ENCODE measurements at places on chromosomes 1 and 21.

DNA sequence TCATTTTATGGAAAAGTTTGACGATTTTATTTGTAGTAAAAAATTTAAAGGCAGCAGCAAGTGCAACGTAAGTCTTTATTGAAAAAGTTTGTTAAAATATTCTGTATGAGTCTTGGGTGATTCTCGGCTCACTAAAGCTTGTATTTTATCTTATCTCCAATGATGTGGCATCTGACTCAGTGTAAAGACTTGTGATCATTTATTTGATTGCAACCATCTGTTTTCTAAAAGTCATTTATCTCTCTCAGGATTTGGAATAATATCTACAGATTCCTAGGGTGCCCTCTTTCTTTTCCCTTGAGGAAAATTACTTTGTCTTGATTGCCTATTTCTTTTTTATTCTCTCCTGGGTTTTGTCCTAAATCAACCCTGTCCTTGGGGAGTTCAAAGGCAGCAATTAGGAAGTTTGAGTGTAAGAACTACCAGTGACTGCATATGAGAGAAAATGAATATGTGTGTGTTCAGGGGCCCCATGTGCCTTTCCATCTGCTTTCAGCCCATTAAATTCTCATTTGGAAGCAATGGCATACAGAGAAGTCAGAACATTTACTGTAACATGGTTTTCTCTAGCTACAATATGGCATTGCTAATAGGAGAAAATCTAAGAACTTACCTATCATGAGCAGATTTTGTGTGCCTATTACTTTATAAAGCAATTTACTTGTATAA lies 575.0 kb upstream of the CHRM3 start:
- no peak for DNase-seq

DNA sequence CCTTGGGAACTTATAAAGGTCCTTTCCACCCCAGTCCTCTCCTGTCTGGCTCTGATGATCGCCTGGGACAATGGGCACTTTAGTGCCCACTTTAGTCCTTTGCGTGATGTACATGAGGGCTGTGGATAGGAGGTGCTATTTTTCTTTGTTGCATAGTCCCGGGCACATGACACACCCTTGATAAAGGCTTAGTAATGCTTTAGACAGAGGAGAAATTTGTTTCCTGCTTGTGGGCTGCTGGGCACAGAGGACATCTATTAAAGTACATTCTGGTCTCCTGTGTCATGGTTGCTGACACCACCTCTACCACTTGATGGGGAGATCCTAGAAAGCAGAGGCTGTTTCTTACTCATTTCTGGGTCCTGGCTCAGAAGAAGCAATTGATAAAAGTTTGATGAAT lies 5.4 kb upstream of the KNCN start:
- DNase-seq: no peak

- no peak for DNase-seq
Observed at GRCh38 chr1:1073743-1074587, at the start of gene RNF223. TSS of gene RNF223 (minus strand) at chr1:1074306. CDS start at chr1:1072566, 1,740 bp downstream.

DNA sequence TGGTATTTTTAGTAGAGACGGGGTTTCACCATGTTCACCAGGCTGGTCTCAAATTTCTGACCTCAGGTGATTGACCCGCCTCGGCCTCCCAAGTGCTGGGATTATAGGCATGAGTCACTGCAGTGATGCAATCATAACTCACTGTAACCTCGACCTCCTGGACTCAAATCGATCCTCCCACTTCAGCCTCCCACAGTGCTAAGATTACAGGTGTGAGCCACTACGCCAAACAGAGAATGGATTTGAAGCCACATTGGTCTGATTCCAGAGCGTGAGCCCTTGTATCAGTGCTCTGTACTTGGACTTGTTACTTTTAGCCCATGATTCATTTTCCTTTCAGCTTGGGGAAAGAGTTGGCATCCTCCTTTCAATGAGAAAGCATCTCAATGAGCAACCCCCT lies 14.9 kb upstream of the ZNF683 start:
- DNase-seq: no peak

- DNase-seq: no peak
Observed at GRCh38 chr1:44271646-44272045, 58.4 kb downstream of the DMAP1 start.

DNA sequence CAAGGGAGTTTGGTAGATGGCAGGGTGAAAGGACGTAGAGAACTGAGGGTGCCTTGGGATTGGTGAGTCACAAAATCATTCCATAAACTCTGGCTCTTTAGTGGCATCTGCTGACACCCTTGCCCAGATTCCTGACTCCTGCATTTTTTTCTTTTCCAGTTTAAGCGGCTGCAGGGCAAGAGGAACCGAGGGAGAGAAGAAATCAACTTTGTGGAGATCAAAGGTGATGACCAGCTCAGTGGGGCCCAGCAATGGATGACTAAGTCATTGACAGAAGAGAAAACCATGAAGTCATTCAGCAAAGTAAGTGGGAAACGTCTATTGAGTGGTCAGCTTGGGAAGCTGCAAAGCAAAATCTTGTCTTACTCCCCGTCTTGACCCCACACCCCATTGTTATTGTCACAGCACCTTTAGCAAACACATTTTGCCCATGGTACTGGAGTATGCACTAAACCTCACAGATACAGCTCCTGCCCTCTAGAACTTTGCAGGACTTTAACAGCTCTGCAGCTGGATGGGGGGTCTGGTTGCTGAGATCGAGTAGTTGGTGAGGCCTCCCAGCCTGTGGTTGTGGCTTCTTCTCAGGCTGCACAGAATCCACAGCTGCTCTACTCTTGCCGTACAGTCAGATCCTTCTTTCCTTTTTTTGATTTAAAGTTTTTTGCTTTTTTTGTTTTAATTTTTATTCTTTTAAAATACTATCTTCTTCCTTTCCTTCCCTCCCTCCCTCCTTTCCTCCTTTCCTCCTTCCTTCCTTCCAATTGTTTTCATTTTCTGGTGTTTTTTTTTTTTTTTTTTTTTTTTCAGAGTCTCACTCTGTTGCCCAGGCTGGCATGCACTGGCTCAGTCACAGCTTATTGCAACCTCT lies 21.9 kb downstream of the SH2D2A start:
- DNase-seq: no peak

DNA sequence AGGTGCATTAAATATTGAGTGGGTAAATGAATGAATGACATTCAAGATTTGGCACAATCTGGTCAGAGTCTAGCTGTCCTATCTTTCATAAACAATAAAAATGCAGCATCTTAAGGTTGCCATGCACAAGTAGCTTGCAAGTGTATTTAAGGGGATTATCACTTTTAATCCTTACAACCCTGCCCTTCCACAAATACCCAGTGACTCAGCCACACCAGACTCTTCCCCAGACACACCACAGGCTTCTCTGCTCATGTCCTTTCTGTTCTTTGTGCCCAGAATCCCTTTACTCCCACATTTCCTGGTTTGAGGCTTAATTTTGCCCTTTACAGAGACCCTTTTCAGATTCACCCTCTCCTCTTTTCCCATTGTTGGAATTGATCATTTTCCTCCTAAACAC lies 59.8 kb downstream of the KIRREL1 start:
- DNase-seq: no peak

DNA sequence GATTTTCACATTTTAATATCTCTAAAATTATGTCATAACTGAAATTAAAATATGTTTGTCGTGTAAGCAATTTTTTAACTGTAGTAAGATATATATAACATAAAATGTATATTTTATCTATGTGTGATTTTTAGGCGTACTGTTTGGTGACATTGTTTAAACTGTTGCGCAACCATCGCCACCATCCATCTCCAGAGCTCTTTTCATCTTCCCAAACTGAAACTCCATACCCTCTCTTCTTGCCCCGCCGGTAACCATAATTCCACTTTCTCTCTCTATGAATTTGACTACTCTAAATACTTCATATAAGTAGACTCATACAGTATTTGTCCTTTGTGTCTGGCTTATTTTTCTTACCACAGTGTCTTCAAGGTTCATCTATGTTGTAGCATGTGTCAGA lies 66.4 kb downstream of the DDX20 start:
- no peak for DNase-seq

- DNase-seq: no peak
Observed at GRCh38 chr1:4595341-4596225, 58.8 kb upstream of the AJAP1 start.

DNA sequence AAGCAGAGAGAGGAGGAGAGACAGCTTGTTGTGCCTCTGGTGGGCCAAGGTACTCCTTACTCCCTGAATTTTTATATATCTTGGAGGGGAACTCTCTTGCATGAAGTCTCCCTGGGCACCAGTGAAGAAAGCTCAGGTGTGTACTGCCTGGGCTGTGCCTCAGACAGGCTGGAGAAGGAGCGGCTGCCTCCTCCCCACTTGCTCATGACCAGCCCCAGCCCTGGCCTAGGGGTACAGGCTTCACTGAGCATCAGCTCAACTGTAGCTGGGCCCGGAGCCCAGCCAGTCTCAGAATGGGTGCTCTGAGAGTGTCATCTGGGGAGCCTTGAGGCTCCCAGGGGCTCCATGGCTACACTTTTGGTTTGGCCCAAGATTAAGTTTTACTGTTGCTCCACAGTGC lies 44.8 kb upstream of the TENT5C start:
- DNase-seq: no peak

DNA sequence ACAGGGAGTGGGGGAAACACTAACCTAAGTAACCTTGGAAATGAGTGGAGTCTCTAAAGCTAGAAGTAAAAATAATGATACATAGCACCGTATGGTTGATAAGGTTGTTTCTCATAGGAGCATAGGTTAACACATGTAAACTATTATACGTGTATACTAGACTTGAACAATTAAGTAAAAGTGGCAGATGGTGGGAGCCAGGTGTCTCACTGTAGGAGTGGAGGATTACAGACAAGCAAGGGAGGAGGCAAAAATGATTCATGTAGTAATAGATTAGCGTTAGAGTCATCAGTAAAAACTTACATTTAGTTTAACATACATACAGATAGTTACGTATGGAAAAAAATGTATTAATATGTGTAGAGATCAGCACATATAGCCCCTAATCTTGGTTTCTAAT lies 138.4 kb upstream of the DSCAM start:
- DNase-seq: no peak

DNA sequence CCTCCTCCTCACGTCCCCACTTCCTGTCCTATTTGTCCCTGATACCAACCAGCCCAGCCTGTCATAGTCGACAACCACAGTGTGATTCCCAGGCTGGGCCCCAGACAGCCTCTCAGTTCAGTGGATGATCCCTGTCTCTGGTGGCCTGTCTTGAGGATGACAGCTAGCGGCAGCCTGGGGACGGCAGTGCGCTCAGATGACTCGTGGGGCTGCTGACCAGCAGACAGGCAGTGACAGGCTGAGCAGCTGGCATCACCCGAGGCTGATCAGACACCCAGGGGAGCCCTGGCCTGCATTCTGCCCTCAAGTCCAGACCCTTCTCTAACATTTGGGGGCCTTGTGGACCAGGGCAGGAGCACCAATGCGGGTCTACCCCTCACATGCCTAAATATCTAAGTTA lies 21.0 kb downstream of the NKAIN1 start:
- DNase-seq: no peak

DNA sequence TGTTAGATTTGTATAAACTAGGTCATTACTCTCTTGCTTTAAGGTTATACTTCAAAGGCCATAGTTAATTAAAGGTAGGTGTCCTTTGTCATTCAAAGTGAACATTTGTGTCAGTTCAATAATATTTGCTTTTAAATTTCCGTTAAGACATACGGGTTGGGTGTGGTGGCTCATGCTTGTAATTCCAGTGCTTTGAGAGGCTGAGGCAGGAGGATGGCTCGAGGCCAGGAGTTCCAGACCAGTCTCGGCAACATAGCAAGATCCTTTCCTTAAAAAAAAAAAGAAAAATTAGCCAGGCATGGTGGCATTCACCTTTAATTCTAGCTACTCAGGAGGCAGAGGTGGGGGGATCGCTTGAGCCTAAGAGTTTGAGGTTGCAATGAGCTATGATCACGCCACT lies 80.4 kb downstream of the KIF26B start:
- DNase-seq: no peak

GRCh38 chr1:229839800-229840199 lies 213.8 kb downstream of the URB2 start:
- no peak for DNase-seq

GRCh38 chr1:24909388-24909898 lies 20.6 kb downstream of the RUNX3 start:
- DNase-seq: peak; percentile 73

- no peak for DNase-seq
Observed at GRCh38 chr1:179083533-179083932, 1.7 kb downstream of the TOR3A start.

GRCh38 chr1:174243451-174244000 lies 84.2 kb downstream of the RABGAP1L start:
- no peak for DNase-seq

GRCh38 chr1:180722586-180722985 lies 90.8 kb downstream of the XPR1 start:
- no peak for DNase-seq

- no peak for DNase-seq
Observed at GRCh38 chr1:214327514-214327913, 46.6 kb downstream of the SMYD2 start.

DNA sequence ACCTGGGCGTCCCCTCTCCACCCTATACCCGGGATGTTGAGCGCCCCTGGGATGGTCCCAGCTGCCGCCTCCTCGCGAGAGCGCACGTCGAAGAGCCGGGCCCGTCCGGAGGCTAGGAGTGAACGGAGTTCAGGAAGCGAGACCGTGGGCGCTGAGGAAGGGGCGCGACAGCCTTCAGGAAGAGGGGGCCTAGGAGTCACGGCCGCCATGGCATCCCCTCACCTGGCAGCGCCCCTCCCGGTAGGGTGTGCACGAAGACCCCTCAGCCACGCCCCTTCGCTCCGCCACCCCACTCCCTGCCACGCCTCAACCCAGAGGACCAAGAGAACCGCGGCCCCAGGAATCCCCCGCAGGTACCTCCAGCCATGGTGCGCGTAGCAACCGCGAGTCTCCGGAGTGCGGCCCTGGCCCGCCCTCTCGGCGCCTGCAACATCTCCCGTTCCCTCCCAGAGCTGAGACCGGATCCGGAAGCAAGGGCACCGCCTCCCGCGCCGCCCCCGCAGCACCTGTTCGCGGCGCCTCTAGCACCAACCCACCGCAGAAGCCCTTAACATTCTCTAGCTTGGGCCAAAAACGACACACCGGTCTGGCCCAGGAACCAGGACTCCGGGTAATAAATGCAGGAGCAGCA lies at the start of gene TSTD1:
Gene TSTD1, minus strand, starts transcription at position 442 of the 631 bp plus-strand sequence. Its CDS starts 75 bp downstream, at position 367.
- no peak for DNase-seq

- DNase-seq: no peak
Observed at GRCh38 chr1:226519716-226520598, 28.6 kb upstream of the STUM start.

GRCh38 chr1:116254776-116255175 lies 118.3 kb upstream of the ATP1A1 start:
- no peak for DNase-seq

- no peak for DNase-seq
Observed at GRCh38 chr1:207649865-207650580, 5.1 kb downstream of the CR1L start.

DNA sequence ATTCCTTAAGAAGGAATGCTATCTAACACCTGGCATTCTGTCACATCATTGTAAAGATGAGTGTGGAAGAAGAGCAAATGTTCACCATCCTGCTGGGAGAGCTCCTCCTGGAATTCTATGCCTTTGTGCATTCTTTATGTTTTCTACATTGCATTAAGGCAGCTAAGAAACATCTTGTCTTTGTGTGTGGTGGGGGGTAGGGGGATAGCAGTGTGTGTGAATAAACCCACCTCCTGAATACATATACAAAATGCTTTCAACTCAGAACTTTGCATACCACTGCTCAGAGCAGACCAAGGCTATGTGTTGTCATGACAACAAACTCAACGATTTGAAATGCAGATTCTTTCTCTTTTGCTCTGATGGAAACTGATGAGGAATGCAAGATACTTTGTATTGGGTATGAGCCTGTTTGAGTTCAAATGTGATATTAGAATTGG lies 193.6 kb upstream of the KAZN start:
- DNase-seq: no peak

- DNase-seq: no peak
Observed at GRCh38 chr1:231778009-231778719, 151.6 kb downstream of the DISC1 start.

Measured in A549 (cell line).